ENCODE measurements at places on chromosomes 6 and 20.

DNA sequence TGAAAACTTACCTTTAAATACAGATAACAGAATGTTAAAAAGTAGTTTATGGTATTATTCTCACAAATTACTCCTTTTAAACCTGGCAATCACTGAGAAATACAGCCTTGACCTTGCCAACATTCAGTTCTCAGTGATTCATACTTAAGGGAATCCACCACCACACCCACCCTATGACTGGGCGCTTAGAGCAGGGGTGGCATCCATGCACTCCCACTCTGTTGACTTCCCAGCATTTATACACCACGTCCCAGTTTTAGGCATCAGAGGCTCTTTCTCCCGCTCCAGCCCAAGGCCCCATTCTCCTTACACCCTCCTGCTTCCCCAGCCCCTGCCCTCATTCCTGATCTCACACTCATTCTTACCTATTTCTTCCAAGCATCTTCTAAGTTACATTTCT lies 16.3 kb downstream of the TRAF3IP2 start:
- DNase-seq: no peak

DNA sequence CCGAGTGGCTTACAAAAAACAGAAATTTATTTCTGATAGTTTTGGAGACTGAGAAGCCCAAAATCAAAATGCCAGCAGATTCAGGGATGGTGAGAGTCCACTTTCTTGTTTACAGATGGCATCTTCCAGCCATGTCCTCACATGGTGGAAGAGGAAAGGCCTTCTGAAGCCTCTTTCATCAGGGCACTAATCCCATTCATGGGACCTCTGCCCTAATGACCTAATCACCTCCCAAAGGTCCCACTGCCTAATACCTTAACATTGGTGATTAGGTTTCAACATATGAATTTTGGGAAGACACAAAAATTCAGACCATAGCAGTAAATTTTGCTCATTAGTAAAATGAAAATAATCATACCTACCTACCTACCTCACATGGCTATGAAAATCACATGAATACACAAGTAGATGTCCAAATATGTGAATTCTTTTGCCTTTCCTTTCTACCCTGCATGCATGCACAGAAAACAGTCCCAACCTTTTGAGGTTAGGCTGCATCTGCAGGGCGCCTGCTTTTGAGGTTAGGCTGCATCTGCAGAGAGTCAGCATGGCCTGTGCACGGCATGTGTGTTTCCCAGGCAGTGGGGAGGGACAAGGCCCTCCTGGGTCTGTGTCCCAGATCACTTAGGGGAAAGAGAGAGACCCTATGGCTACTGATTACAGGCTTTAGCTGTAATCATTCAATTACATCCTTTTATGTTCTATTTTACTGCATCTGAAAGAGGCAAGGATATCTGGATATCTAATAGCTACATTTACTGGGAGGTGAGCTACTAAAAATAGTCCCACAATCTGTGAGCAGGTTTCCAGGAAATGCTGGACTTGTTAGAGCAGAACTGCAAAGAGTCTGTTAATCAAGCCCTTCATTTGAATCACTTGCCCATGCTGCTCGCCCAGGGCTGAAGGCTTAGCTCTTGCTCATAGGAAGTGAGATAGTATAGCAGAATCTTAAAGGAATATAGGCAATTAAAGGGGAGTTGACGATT lies 497.7 kb upstream of the MARCKS start:
- DNase-seq: no peak

GRCh38 chr6:63676412-63677114 lies 41.0 kb downstream of the PHF3 start:
- DNase-seq: no peak

DNA sequence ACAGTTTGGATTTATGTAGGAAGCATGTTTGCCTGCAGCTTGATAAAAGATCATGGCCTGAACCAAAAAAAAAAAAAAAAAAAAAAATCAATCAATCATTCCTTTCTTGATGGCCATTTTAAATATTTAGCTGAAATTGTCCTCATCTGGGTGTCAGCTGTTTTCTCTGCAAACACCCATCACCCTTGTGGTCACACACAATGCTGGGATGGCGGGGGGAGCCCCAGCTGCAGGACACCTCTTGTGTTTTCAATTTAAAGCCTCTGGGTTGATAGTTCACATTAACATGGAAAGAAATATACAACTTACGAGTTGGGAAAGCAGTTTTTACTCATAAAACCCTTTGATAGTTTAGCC lies 160.4 kb downstream of the ZFP64 start:
- DNase-seq: no peak

GRCh38 chr20:38723848-38724625 lies at the start of gene SLC32A1:
TSS of gene SLC32A1 (plus strand) at chr20:38724486. CDS start at chr20:38724725, 239 bp downstream.
- DNase-seq: peak; percentile 6

GRCh38 chr6:132736239-132736638 lies 21.5 kb downstream of the VNN2 start:
- no peak for DNase-seq

DNA sequence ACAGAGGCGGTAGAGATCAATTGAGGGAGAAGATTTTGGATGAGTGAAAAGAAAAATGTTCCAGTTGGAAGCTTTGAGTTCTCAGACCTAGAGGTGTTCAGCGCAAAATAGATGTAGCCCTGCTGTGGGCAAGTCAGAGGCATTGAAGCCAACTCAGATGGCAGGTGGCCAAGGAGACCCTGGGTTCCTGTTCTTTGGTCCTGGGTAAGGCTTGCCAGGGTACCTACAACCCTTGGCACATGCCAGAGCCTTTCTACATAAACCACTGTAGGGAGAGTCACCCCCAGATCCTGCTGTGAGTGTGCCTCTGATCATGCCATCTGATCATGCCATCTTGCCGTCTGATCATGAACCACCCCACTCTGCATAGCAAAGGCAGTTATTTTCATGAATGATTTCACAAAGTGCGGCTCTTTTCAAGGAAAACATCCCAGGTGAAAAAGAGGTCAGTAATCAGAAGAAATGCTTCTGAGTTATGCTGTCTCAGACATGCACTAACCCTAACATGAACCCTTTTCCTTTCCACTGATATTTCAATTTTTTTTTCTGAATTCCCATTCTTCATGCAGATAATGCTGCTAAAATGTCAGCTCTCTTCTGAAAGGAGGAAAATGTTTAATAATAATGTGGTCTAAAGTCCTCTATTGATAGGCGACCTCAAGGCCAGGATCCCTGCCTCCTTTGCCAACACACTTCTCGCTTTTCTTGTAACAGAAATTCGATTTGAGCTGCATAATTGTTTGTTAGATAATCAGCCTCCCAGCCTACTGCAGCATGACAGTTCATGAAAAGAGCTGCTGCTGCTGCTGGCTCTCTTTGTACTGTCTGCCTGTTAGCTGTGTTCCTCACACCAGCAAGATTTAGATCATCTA lies 153.6 kb downstream of the MTHFD1L start:
- DNase-seq: no peak

DNA sequence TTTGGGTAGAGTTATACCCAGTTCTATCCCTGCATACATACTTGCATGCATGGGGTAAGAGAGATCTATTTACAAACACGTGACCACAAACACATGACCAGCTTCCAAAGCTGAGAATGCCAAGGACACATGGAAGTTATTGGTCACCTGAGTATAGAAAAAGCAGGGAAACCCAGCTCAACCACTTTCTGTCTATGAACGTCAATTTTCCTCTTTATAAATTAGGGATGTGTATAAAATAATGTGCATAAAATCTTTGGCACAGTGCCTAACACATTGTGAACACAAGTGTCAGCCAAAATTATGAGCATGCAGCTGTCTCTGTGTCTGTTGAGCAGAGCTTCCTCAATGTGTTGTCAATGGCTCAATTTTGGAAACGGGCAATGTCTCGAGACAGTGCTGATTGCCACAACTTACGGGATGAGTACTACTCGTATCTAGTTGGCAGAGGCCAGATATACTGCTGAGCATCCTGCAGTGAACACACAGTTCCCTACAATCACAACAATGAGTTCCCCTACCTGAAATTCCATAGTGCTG lies 44.9 kb downstream of the TPD52L1 start:
- DNase-seq: no peak

- no peak for DNase-seq
Measured at GRCh38 chr20:58202044-58202443, 26.4 kb downstream of the ANKRD60 start.

- DNase-seq: no peak
Measured at GRCh38 chr20:52923123-52923937, 48.8 kb upstream of the TSHZ2 start.

DNA sequence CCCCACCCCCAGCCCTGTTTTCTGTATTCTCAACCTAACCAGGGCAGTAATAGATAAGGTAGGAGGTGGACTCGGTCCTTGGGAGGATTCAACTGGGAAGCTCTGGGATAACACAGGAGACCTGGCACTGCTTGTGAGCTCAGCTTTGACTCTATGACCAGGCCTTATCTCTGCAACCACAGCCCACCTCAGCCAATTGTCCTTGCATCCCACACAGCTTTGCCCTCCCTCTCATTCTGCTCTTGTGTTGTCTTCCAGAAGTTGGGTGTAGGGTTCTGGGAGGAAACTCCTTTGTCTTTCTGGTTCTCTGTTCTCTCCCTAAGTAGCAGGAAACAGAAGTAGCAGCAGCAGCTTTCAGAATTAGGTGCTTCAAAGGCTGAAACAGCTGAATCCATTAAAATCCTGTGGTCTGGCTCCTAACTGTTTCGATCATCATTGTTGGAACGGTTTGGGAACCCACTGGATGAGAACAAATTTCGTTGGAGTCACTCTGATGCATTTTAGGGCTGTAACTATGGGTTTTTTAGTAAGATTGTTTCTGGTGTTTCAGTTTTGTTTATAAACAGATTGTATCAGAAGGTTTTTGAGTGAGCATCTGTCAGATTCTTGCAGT lies 32.4 kb upstream of the SNX9 start:
- DNase-seq: no peak

GRCh38 chr6:26157251-26158075 lies 70.2 kb downstream of the HFE start:
- DNase-seq: no peak
